Activated CD8-positive, alpha-beta memory T cell treated with anti-CD3 and anti-CD28 coated beads, Interleukin-2, amount 10 ng/mL, durations not matched to agents 7 days and 5 days (primary cell): ENCODE measurements at places on chromosomes 4 and X. TPM values are rescaled to one million over a fixed set of nuclear protein-coding genes. Genes with fewer than 3 reads are reported as not detected.

FGA gene
- total RNA-seq, result not detected

ERCC6L gene
- total RNA-seq, result 14.1 TPM

ARMCX2 gene
- 2.8 TPM for total RNA-seq

OPRPN gene
- not detected for total RNA-seq

CENPI gene
- total RNA-seq, result 44.7 TPM

MGARP gene
- not detected for total RNA-seq

COX7B2 gene
- total RNA-seq, result not detected

ATOH1 gene
- total RNA-seq, result not detected

BMP3 gene
- not detected for total RNA-seq

SHROOM2 gene
- total RNA-seq, result not detected

CYP4V2 gene
- 10.3 TPM for total RNA-seq

GCNA gene
- total RNA-seq, result 6.7 TPM

TEX11 gene
- 0.16 TPM for total RNA-seq

TLR6 gene
- total RNA-seq, result 0.77 TPM

P2RY4 gene
- 0.23 TPM for total RNA-seq

TRPC3 gene
- 2.1 TPM for total RNA-seq

TMPRSS11B gene
- not detected for total RNA-seq

ZNF157 gene
- 0.23 TPM for total RNA-seq

CLCN4 gene
- total RNA-seq, result 0.16 TPM

ATP8A1 gene
- 43.8 TPM for total RNA-seq

LRIT3 gene
- not detected for total RNA-seq

STOX2 gene
- total RNA-seq, result not detected

CXCL13 gene
- not detected for total RNA-seq

ADH7 gene
- total RNA-seq, result not detected

ATP2B3 gene
- total RNA-seq, result not detected

ADH1B gene
- total RNA-seq, result not detected

SULT1B1 gene
- 0.26 TPM for total RNA-seq

PRKX gene
- 76.6 TPM for total RNA-seq

SH2D1A gene
- total RNA-seq, result 61.8 TPM

ZFP42 gene
- total RNA-seq, result not detected

PCDH18 gene
- total RNA-seq, result not detected

CXXC4 gene
- not detected for total RNA-seq

UGT2A3 gene
- not detected for total RNA-seq

PAPSS1 gene
- total RNA-seq, result 20.7 TPM

GAGE12G gene
- total RNA-seq, result not detected
